ENCODE measurements at places on chromosomes 3 and 15.

GRCh38 chr15:64461721-64462162 lies 1.4 kb downstream of the ZNF609 start:
- no peak for DNase-seq

- no peak for DNase-seq
Measured at GRCh38 chr3:140097874-140098635, 163.1 kb downstream of the CLSTN2 start.

- no peak for DNase-seq
Measured at GRCh38 chr15:90868261-90868689, at the start of gene FURIN. FURIN (plus strand) TSS chr15:90868588; CDS start chr15:90875741, 7,153 bp downstream.

DNA sequence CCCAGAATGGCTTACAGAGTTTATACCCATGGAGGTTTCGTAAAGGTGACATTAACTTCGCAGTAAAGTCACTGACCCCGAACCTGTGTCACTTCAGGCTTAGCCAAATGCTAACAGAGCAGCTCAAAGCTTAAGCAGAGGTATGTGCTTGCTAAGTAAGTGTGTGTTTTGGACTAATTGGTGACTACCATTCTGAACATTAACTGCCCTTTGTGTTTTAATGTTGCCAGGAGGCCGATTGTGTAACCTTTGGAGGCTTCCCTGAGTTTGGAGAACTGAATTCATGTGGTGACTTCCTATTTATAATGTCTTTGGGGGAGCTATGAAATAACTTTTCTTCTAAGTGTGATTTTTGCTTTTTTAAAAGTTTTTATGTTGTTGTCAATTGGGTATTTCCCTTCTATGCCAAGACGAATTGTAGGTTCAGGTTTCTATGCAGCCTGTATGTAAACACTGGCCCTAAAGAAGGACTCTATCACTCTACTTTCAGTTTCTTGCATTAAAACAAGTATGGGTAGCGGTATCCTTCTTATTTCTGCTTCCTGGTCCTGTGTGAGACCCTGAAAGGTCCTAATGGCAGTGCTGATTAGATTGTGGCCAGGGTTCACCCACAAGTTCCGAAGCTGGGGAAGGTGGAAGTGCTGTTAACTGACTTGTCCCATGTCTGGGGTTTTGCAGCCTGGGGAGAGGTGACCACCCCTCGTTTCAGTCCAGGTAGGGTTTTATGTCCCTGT lies 86.3 kb downstream of the IGF1R start:
- no peak for DNase-seq

- DNase-seq = no peak
Measured at GRCh38 chr3:171888466-171888865, 45.3 kb downstream of the TMEM212 start.

DNA sequence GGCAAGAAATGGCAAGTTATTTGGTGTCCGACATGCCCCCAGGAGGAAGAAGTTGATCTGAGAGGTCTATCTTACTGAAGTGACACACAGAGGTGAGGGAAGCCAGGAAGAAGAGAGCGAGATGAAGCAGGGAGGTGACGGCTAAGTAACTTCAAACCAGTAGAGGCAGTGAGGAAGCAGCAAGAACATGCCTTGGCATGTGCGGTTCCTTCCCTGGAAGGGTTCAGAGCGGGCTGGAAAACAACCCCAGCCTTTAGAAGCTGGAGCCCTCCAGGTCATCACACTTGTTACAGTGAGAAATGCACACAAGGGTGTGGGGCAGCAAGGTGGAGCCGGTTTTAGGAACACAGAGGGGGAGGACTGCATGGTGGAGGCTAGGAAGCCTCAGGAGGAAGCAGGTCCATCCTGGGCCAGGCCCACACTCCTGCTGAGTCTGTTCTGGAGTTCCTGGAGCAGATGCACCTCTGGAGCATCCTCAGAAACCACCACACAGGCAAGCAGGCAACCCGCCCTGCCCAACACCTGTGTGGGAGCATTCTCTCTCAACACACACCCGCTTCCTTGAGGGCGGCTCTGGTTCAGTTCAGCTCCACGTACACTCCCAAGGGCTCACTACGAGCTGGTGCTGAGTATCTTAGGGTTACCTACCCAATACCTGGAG lies 47.1 kb downstream of the POC1A start:
- DNase-seq = no peak

- DNase-seq = no peak
Measured at GRCh38 chr15:62624547-62625378, 417.8 kb upstream of the TPM1 start.

DNA sequence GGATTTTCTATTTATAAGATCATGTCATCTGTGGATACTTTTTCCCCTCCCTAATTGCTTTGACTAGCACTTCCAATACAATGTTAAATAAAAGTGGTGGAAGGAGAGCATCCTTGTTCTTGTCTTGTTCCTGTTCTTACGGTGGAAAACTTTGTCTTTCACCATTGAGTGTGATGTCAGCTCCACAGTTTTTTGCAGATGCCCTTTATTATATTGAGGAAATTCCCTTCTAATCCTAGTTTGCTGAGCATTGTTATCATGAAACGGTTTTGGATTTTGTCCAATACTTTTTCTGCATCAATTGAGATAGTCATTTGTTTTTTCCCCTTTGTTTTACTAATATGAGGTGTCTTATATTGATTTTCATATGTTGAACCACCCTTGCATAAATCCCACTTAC lies 19.9 kb upstream of the IL20RB start:
- DNase-seq = no peak

DNA sequence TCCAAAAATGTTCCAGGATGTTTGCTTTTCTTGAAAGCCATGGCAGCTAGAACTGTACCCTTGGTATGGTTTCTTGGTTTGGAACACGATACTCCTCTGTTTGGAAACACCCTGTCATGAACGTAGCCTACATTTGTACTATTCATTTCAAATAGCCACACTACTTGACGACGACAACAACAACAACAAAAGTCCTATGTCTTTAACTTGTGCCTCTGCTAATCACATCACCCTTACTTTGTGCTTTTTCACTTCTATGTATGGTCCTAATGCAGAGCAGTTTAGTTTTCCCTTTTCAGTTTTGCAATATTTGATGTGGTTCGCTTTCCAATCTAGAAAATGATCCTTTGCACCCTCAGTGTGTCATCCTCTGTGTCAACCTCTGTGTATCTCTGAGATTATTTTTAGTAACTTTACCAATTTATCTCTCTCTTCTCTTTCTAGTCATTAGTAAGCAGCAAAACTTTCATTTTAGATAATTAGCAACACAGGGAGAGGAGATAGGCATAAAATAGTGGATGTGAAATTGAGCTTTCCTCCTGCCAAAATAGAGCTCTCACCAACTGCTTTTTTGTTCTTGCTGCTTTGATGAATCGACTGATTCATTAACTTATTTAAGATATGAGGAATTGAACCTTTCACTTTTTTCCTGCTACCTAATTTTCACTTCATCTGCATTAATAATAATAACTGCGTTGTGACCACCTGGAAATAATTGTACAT lies 44.1 kb upstream of the TP63 start:
- DNase-seq = no peak

DNA sequence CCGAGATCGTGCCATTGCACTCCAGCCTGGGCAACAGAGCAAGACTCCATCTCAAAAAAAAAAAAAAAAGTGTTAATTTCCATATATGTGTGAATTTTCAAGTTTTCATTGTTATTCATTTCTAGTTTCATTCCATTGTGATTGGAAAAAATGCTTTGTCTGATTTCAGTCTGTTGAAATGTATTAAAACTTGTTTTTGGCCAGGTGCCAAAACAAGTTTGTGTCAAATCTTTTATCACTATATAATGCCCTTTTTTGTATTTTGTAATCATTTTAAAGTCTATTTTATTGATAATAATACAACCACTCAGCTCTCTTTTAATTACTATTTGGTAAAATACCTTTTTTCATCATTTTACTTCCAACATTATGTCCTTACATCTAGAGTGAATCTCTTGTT lies 42.5 kb downstream of the TFRC start:
- DNase-seq = no peak

DNA sequence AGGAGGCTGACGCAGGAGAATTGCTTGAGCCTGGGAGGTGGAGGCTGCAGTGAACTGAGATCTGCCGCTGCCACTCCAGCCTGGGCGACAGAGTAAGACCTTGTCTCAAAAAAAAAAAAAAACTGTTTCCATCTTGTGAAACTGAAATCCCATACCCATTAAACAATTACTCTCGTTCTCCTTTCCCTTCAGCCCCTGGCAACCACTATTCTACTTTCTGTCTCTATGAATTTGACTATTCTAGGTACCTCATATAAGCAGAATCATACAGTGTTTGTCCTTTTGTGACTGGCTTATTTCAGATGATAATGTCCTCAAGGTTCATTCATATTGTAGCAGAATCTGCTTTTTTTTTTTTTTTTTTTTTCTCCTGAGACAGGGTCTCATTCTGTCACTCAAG lies 51.5 kb upstream of the UBE2E1 start:
- DNase-seq = no peak

DNA sequence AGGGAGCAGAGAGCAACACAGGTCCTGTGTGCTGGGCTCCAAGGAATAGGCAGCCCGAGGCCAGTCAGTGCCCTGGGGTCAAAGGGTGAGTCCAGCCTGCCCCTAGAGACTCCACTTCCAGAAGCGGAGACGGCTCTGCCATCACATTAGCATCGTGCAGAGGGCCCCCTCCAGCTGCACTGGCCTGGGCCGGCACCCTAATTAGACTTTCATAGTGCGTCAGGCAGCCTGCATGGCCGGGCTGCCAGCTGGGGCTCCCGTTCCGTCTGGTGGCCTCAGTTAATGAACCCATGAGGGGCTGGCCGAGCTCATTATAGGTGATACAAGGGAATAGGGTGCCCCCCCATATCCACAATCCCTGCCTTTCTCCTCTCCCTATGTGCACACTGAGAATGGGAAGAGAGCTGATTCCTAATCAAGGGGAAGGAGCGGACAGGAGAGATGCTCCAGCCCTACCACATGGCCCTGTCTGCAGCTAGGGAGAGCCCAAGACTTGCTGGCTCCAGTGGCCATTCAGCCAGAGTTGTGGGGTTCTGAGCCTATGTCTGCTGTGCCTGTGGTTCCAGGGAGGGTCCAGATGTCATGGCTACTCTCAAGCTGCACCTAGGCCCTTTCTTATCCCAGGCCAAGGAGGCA lies 128.0 kb downstream of the SRGAP3 start:
- DNase-seq = no peak

DNA sequence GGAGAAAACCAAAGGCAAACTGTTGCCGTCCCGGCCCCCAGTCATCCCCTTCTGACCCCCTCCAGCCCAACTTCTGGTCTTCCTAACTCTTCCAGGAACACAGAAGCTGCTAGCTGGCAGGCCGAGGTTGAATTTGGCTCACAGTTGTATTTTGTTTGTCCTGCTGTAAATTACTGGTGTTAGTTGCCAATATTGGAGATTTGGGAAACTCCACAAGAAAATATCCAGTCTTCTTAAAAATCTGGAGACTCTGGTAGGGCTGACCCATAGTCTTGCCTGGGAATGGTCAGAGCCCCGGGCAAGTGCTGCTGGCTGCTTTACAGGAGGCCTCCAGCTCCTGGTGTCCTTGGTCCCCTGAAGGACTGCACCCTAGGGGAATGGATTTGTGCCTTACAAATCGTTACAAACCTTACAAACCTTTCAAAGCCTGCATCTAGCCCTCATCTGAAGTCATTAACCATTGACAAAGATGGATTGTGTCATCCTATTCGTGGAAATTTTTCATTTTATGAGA lies 112.0 kb upstream of the MCTP2 start:
- DNase-seq = no peak

DNA sequence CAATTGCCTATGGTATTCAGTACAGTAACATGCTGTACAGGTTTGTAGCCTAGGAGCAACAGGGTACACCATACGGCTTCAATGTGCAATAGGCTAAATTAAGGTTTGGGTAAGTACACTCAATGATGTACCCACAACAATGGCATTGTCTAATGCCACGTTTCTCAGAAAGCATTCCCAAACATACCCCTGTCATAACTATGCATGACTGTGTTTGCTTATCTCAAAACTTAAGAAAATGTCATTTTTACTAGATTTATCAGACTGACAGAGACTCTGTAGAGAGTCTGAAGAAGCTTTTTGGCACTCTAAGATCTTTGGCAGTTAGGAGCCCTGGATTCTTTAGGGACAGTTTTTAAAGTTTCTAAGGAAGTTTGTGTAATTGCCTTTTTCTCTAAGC lies 59.9 kb downstream of the MECOM start:
- no peak for DNase-seq

GRCh38 chr3:25648107-25648535 lies 16.6 kb downstream of the TOP2B start:
- no peak for DNase-seq

DNA sequence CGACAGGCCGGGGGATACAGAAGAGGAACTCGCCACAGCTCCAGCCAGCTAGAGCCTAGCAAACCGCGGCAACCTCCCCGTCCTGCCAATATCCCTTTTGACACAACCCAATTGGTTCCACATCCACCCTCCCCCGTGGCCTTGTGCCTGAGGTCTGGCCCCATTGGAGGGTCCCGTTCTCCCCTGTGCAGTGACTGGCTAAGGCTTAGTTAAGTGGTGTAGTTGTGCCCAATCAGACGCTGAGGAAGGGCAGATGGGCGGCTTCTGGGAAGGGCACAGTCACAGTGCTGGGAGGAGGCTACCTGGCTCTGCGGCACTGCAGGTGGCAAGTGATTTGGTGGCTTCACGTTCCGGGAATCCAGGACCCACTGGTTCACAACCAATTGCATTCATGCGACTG lies 78.6 kb downstream of the SNRK start:
- no peak for DNase-seq

GRCh38 chr15:60508442-60508841 lies 29.5 kb upstream of the ICE2 start:
- no peak for DNase-seq

GRCh38 chr15:40146037-40146436 lies 14.8 kb upstream of the BUB1B start:
- DNase-seq = no peak

GRCh38 chr15:76337059-76337695 lies 604 bp downstream of the ISL2 start:
- no peak for DNase-seq

DNA sequence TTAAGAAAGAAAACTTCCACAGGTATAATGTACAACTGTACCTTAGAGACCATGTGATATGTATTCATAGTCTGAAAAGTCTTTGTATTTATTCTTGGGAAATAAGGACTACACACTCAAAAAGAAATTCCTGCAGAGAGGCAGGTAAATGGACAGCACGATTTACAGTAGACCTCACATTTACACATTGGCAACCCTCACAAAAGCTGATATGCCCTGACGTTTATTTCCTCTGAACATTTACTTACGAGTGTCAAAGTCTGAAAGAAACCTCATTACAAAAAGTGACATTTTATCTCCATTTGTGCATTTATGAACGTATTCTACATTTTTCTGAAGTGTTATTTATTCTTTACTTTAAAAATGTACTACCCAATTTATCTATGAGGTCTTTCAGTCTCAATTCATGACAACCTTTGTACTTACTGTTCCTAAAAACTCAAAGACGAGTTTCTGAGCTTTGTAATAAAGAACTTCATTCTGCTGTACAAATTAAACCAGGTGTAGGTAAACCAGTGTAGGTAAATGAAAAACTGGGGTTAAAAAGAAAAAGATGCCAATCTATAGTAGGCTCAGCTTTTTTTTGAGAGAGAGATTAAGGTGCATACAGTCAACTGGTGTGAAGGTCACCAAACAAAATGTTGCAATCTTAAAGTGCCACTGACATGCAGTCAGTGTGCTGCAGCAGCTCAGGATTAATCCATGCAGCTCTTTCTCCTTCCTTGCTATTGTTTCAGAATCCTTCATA lies 44.3 kb downstream of the THRB start:
- no peak for DNase-seq

- no peak for DNase-seq
Measured at GRCh38 chr15:73340502-73341192, 28.1 kb downstream of the HCN4 start.

GRCh38 chr3:57389271-57389670 lies 96.8 kb upstream of the ASB14 start:
- no peak for DNase-seq
